ENCODE measurements at places on chromosomes 2 and 18. TPM values are rescaled to one million over a fixed set of nuclear protein-coding genes. Genes with fewer than 3 reads are reported as not detected.

HOXD12 gene
- not detected for total RNA-seq

CFC1 gene
- total RNA-seq: not detected

CBLN2 gene
- 1.9 TPM for total RNA-seq

RUFY4 gene
- total RNA-seq: 5.0 TPM

DNA sequence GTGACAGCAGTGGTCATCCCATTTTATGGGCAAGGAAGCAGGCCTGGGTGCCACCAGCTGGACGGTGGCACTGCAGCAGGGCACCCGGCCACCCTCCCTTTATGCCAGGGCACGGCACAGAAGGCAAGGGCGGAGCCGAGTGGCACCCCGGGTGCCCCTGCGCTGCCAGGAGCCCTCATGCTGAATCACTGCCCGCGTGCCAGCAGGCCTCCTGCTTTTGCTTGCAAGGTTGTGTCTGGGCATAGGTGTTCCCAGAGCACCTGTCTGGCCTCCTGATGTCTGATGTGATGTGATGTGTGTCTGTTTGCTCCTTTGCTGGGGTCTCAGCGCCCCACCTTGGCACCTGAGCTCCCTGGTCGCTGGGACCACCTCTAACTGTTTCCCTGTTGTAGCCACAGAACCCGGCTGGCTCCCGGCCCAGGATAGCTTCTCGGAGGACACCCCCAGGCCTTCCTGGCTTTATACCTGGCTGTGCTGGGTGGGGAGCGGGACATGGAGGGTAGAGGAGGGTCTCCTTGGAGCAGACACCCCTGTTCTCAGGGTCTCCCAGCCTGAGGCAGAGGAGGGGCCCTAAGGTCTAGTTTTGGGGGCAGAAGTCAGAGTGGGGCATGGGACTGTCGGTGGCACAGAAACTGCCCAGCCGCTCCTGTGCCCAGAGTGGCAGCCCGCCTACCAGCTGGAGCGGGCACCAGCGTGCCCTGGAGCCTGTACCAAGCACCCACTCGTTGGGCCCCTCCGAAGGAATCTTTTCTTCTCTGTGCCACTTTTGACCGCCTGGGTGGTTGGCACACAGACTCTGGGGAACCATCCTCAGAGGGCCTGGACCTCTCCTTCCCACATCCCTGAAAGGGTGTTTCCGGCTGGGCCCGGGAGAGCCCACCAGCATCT lies 3.6 kb downstream of the GPC1 start:
- DNase-seq: peak; percentile 34
- H3K27ac ChIP-seq: no peak overlapping the region
- H3K4me1 ChIP-seq: peaks cover 3% of the 10 kb centered on the region
- no peak overlapping the region for H3K4me3 ChIP-seq

DNA sequence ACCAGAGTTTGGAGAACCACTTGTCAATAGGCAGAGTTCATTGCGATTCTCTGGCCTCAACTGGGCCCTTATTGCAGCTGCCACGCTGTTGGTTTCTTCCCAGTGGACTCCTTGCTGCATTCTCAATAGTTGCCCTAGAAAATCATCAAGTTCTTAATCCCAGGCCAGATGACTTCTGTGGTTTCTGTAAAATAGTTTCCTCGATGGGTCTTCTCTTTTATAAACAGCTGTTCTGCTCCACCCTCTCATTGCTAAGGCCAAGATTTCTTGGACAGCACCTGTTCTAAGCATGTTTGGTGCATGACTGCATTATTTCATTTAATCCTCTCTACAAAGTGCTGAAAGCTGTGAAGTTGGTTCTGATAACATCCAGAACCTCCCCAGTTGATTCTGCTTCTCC lies 131.0 kb downstream of the BCL2L11 start:
- H3K4me3 ChIP-seq: no peak overlapping the region
- DNase-seq: no peak
- H3K27me3 ChIP-seq: no peaks in the 10 kb centered on the region
- no peaks in the 10 kb centered on the region for H3K4me1 ChIP-seq

DNA sequence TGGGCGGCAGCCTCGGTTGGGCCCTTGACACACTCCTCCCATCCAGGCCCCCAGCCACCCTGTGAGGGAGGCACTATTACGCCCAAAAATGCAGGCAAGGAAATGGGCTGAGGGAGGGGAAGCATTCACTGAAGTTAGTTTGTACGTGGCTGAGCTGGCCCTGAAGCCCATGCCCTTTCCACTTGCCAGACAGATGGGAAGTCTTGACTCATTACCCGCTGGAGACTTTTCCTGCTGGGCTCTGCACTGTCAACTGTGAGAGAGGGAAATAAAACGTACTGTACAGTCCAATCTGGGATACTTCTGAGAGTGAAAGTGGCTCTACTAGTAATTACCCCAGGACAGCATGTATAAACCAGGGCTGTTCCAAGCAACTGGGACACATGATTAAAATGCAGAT lies 125.9 kb downstream of the MSH2 start:
- no peaks in the 10 kb centered on the region for H3K27me3 ChIP-seq
- H3K4me1 ChIP-seq: no peaks in the 10 kb centered on the region
- DNase-seq: no peak
- H3K27ac ChIP-seq: no peak overlapping the region
- no peaks in the 10 kb centered on the region for H3K36me3 ChIP-seq
- H3K4me3 ChIP-seq: no peak overlapping the region

DNA sequence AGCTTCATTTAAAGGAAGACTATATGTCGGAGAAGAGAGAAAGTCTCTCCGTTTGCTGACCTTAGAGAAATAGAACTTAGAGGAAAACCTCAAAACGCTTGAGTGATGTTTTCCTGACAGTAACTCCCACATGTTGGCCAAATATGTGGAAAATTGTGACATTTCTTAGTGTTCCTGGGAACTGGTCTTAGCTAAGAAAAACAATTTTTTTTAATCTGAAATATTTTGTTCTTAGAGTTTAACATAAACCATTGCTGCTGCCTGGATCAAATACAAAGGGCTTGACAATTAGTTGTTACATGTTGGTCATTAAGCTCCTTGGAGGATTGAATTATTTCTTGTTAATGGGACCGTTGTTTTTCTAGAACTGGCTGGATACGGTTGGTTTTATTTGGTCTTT lies 16.3 kb downstream of the DYNC2LI1 start:
- no peak overlapping the region for H3K27ac ChIP-seq
- no peaks in the 10 kb centered on the region for H3K4me1 ChIP-seq
- no peak overlapping the region for H3K4me3 ChIP-seq
- H3K36me3 ChIP-seq: no peaks in the 10 kb centered on the region
- DNase-seq: no peak
- no peaks in the 10 kb centered on the region for H3K27me3 ChIP-seq

DNA sequence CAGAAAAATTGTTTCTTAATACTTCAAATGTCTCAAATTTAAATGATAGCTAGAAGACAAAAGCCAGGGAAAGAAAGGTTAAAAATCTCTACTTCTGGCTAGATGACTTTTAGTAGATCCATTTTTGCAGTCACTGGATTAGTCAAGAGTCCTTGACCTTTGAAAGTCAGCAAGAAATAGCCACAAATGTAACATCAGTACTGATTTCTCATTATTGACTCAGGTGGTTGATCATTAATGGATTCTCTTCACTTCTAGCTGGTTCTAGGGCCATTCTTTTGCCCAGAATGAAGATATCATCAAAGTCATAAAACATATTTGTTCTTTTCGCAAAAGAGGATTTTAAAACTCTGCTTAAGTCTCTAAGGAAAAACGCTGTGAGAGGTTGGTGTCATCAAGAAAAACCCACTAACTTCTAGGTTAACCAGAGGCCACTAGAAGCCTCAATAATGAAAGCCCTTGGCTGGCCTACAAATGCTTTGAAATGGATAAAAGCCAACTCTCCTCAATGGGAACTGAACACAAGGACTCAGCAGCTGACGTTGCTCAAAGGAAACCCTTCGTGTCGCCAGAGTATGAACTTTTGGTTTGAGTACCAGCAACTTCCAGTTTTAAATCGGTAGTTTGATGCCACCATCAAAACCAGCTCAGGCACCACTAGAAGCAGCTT lies 66.3 kb downstream of the IRS1 start:
- H3K27ac ChIP-seq: no peak overlapping the region
- no peaks in the 10 kb centered on the region for H3K36me3 ChIP-seq
- no peak overlapping the region for H3K4me3 ChIP-seq
- DNase-seq: no peak
- H3K4me1 ChIP-seq: no peaks in the 10 kb centered on the region

GRCh38 chr2:158716121-158716791 lies 78.9 kb upstream of the DAPL1 start:
- H3K36me3 ChIP-seq: no peaks in the 10 kb centered on the region
- no peaks in the 10 kb centered on the region for H3K27me3 ChIP-seq
- H3K27ac ChIP-seq: peak overlapping the region; percentile 23
- DNase-seq: no peak
- H3K4me1 ChIP-seq: no peaks in the 10 kb centered on the region
- H3K4me3 ChIP-seq: no peak overlapping the region

Measured in Peyer's patch (tissue), 4 donors.